ENCODE measurements at places on chromosomes 6 and 20.

DNA sequence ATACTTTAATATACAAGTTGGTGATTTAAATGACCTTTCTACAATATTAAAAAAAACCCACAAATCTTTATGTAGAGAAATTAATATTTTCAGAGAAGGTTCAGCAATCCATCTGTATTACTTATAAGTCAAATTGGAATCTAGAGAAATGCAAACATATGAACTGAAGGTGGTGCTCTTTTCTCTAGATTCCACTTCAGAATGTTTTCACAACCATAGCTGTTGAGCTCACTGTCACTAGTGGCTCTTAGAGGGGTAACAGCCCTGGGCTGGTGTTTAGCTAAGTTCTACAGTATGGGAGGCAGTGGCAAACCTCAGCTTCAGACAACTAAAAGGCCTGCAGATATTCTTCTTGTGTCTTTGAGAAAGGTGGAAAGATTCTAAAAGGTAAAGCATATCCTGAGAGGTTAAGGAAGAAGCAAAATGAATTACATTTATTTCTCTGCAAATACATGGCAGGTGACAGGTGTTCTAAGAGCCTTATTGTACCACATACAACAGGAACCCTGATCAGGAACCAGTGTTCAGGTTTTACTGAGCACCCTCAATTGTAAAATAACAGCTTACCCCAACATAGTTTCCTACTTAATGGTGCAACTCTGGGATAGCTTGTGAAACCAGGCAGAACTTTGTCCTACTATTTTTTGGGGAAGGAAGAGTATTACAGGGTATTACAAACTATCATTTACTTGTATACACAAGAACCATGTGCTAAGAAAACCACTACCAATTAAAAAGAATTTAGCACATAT, 56.6 kb upstream of the SAMHD1 start:
- DNase-seq, result no peak

- no peak for DNase-seq
Observed at GRCh38 chr20:59752101-59752586, 147.8 kb downstream of the PHACTR3 start.

DNA sequence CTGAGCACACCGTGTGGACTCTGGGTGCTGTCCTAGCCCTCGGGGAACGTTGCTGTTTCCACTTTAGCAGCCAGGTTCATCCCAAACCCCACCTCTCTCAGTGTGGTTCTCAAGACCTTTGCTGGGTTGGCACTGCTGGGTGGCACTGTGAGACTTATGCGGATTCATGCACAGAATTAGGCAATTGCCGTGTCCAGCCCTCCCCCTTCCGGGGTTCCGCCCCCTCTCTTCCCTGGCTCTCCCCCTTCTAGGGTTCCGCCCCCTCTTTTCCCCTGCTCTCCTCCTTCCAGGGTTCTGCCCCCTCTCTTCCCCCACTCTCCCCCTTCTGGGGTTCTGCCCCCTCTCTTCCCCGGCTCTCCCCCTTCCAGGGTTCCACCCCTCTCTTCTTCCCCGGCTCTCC, 39.8 kb upstream of the SLCO4A1 start:
- no peak for DNase-seq

GRCh38 chr6:150676344-150676743, 76.7 kb downstream of the PLEKHG1 start:
- no peak for DNase-seq

DNA sequence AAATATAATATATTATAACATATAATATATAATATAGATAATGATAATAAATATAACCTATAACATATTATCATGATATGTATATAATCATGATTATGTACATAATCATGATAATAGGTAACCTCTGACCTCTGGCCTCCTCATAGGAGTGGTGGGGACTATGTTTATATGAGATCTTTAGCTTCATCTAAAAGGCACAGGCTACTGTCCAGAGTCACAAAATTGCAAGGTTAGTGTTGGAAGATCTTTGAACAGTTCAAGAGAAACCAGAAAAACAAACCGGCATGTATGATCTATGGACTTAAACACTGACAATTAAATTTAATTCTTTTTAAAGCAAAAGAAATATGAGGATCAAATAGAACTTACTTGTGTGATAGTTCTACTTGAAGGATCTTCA, 55.7 kb upstream of the TINAG start:
- no peak for DNase-seq

DNA sequence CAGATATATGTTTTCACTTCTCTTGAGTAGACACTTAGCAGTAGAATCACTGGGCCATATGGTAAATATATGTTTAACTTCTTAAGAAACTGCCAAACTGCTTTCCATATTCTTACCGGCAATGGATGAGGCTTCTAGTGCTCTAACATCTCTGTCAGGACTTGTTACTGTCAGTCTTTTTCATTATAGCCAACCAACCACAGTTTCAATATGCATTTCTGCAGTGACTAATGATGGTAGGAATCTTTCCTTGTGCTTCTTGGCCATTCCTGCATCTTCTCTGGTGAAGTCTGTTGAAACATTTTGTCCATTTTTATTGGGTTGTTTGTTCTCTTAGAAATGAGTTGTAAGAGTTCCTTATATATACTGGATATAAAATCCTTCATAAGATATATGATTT, 66.0 kb upstream of the SYNDIG1 start:
- no peak for DNase-seq

GRCh38 chr6:39824030-39824926, 32.1 kb downstream of the DAAM2 start:
- DNase-seq, result no peak

Measured in activated CD8-positive, alpha-beta memory T cell treated with anti-CD3 and anti-CD28 coated beads for 4 hours (primary cell).